Effector CD4-positive, alpha-beta T cell (primary cell): ENCODE measurements at places on chromosomes 7 and 10.

DNA sequence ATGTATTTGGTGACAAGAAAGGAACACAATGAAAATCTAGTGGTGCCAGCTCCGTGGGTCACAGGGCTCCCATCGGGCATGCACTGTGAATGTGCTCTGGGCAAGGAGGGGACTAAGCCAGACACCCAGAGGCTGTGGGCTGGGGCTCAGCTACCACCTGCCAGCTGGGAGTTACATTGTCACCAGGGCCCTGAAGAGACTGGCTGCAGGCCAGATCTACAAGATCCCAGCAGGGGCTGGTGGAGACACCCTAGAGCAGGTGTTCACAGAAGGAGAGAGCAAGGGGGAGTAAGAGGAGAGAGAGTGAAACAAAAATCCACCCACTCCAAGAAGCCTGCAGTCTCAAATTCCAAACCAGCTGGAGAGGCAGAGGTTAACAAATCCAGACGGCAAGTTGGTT, 116.6 kb upstream of the ADCY1 start:
- DNase-seq: no peak

DNA sequence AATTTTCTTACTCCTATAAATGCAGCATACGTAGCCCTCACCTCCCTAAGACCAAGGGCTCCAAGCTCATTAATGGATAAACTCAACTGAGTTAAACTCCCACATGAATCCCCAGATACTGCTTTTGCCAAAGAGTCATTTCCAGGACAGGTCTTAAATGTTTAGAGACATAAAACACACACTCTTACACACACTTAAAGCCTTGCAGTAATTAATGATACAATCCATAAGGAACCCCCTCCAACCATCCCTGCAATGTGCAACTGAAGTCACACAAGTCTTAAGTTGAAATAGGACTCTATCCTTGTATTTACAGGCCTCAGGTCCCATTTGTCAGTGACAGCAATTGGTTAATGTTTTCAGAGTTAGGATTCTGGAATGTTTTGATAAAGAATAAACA, 194.1 kb downstream of the FANK1 start:
- no peak for DNase-seq

GRCh38 chr10:123945325-123945920, 53.8 kb upstream of the CPXM2 start:
- DNase-seq: no peak

- no peak for DNase-seq
Measured at GRCh38 chr7:158236400-158236799, 351.2 kb downstream of the PTPRN2 start.

DNA sequence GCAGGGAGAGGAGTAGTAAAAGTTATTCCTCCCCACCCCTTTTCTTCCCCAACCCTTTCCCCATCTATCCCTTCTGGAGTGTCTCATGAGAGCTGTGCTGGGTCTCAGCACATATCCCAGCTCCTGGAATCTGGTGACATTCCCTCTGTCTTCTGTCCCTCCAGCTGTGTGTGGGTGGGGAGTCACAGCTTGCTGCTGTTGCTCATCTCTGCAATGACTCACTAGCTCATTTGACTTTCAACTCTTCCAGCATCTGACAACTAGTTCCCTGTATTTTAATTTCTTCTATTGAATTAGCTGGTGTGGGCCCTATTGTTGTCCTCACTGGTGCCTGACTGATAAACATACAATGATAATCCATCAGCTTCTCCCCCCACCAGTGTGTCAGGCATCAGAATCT, 198.9 kb upstream of the AUTS2 start:
- no peak for DNase-seq

DNA sequence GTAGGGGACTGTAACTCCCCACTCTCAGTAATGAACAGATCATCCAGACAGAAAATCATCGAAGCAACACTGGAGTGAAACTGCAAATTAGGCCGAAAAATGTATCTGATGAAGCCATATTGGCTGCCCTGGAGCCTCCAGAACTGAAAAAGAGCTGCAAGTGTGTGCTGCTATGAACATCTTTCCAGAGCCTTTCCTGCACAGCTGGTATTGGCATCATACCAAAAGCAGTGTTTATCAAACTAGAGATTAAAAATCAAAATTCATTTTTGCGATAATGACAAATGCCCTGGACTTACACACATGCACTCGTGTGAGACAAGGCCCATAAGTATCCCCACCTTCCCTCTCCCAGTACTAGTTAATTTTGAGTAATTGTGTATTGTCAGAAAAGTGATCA, 6.8 kb upstream of the CLDN12 start:
- DNase-seq: no peak

GRCh38 chr7:141738592-141739013, 445 bp downstream of the SSBP1 start:
- no peak for DNase-seq

DNA sequence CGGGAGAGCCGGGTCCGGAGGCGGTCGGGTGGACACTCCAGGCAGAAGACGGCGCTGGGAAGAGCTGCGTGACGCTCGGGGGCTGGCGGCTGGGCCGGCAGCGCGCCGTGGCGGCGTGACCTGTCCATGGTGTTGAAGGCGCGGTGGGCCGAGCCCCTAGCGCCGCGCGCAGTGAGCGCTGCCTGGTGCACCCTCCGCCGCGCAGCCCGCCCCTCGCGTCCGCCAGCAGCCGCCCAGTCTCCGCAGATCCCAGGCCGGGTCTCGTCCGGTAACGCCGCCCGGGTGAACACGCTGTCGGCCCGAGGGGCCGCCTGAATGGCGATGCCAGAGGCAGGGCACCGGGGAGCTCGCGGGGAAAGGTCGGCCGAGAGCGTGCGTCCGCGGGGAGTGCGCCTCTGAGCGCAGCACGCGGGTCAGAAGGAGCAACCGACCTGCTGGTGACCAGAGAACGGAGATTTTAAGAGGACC, 657 bp upstream of the TMEM178B start:
- DNase-seq: no peak

GRCh38 chr10:24904824-24905223, 47.6 kb downstream of the PRTFDC1 start:
- no peak for DNase-seq
